Activated CD8-positive, alpha-beta memory T cell treated with anti-CD3 and anti-CD28 coated beads, Interleukin-2, amount 50 U/mL, for 4 hours (primary cell): ENCODE measurements at places on chromosomes 5 and 9.

DNA sequence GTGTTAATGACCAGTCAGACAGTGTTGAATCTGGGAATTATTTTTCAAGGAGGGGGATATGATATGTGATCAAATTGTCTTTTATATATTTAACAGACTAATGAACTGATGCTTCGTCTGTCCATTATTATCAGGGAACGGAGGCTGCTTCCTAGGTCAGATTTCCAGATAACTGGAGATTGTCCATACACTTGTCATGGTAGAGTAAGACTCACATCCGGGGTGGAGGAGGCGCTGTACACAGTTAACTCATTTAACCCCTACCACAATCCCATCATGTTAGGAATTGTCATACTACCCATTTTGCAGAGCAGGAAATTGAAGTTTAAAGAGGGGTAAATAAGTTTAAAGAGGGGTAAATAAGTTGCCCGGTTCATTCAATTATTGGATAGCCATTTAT is 55.9 kb downstream of the ARHGAP26 start:
- DNase-seq = no peak

DNA sequence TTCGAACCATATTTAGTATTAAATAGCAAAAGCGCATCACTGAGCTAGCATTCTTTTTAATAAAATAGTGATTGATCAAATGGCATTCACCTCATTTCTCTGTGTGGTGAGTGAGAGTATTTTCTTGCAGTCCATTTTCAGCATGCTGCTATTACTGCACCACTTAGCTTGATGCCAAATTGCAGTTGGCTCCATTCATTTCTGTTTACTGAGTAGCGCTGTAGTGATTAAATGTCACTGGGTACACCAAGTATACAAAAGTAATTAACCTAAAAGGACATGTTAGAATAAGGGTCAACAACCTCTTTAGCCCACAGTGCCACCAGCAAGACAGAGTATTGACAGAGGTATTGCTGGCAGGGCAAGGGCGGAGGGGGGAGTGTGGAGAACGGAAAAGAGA is 122.0 kb downstream of the TLE4 start:
- DNase-seq = no peak

DNA sequence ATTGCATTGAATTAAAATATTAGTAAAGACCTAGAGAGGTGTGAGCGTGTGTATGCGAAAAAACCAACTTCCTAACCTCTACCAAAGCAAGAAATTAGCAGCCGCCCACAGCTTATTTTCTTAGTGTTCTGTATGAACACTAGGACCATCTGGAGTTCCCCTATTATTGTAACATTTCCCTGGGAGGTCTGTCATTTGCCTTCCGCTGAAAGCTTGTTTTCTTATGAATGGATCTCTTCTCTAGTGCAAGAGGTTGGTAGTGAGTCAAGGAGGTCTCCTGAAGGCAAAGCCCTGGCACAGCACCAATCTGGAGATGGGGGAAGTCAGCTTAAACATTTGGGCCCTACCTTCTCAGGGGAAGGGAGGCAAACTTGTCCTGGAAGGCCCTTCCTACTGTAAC is 10.8 kb downstream of the TNFSF8 start:
- no peak for DNase-seq

- DNase-seq = no peak
These were observed 37.3 kb downstream of the PALM2AKAP2 start for GRCh38 chr9:109817146-109817845.
